ENCODE measurements at places on chromosomes 3 and 15.

GRCh38 chr3:134627831-134628230 lies 23.0 kb downstream of the KY start:
- no peak for DNase-seq

GRCh38 chr15:93973287-93973686 lies 258.1 kb upstream of the MCTP2 start:
- no peak for DNase-seq

- peak; percentile 20 for DNase-seq
Measured at GRCh38 chr3:71858503-71859122, 73.7 kb upstream of the PROK2 start.

GRCh38 chr15:99054025-99054387 lies 46.4 kb upstream of the PGPEP1L start:
- no peak for DNase-seq

GRCh38 chr3:13884851-13885703 lies 5.2 kb upstream of the WNT7A start:
- DNase-seq, result peak; percentile 72

GRCh38 chr15:48868536-48868935 lies 9.4 kb upstream of the EID1 start:
- DNase-seq, result no peak

GRCh38 chr15:76993114-76993725 lies 1.7 kb upstream of the PSTPIP1 start:
- no peak for DNase-seq

DNA sequence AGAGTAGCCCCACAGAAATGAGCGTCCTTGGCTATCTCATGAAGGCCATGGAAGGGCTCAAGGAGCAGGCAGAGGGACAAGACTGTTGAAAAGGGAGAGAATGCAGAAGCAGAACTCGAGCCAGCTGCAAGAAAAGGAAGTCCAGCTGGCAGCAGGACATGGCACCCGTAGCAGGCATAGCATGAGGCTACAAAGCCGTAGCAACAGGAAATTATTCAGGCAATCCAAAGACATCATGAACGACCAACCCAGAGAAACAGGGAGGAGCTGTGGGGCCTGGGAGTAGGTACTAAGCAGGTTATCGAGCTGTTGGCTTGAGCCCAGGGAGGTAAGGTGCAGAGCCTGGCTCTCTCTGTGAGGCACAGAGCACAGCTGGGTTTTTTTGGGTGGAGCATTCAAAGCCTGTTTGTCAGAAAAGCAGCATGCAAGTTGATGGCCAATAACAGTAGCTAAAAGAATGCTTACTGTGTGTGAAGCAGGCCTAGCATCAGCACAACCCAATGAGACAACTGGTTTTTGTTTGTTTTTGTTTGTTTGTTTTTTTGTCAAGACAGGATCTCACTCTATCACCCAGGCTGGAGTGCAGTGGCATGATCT lies 144.0 kb upstream of the SMAD3 start:
- DNase-seq, result no peak

DNA sequence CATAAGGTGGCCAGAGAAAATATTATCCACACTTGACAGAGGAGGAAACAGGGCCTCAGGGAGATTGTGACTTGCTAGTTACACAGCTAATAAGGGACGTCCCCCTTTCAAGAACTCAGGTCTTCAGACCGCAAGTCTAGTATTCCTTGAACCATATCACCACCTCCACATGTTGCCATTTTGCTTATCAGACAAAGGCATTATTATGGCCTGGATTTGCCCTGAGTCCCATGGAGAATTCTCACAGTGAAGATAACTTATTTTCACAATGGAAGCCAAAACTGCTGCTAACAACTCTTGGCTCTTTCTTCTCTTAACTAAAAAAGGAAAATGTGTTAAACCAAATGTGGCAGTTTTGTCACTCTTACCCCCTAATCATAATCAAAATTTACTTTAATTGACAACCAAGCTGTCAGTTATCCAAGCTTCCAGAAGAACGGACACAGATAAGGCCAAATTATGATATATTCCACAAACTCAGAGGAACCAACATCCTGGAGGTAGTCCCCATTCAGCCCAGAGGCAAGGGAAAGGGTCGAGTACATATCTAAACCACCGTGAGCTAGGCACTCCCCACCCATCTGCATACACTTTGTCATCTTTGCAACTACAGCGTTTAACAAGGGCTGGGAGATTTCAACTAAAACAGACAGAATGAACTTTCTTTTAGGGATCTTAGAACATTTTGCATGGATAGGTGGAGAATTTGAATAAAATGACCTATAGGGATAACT lies 63.6 kb upstream of the THBS1 start:
- DNase-seq, result no peak

DNA sequence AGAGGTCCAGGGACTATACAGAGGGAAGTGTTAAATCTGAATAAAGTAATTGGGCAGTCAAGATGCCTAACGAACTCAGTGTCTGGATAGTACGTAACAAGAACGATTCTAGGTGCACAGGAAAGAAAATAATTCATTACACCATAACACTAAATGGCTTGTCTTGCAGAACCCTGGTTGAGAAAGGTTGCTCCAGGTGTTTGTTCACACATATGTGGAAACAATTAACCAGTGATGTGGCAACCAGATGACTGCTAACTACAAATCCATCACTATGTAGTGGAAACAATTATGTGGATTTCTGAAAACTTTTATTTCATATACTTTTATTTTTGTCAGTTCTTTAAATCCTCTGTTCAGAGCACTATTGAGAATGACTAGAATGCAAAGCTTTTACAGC lies 10.4 kb upstream of the HDC start:
- no peak for DNase-seq

- no peak for DNase-seq
Measured at GRCh38 chr3:14871456-14872200, 52.9 kb downstream of the FGD5 start.

GRCh38 chr3:56860939-56861338 lies 59.2 kb upstream of the ARHGEF3 start:
- no peak for DNase-seq

GRCh38 chr15:69225355-69226022 lies 65.1 kb downstream of the GLCE start:
- DNase-seq, result no peak

GRCh38 chr3:128485282-128486204 lies 7.5 kb downstream of the GATA2 start:
- DNase-seq, result no peak

DNA sequence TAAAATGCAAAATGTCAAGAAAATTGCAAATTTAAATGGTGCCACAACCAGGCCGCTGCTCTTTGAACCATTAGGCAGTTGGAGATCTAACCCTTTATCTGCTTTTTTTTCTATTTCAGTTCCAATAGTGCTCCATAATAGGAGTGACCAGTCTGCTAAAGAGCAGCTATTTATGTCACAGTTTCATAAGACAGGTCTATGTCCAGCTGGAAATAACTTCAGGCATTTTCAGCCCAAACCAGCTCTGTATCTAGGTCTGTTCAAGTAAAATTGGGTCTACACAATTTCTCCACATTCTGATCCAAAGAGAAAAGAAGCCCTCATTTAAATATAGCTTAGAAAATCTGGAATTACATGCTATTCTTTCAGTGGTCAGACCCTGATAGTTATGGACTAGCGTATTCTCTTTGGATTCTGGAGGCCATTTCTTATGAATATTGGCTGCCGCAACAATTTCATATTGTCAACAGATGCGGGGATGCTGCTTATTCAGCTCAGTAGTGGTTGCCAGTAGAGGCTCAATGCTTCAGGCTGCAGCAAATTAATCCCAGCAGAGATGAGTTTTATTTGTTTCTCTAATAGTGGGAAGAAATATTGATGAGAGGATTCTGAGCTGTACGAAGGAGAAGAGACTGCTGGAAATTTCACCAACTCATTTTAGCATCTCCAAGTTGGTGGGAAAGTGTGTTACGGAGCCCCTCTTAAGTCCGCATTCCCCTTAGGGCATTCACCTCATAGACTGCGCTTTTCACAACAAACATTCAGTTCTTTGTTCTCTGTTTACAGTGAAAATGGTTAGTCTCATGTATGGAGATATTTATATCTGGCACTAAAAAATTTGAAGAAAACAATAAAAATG lies 887.0 kb downstream of the ROBO1 start:
- no peak for DNase-seq

DNA sequence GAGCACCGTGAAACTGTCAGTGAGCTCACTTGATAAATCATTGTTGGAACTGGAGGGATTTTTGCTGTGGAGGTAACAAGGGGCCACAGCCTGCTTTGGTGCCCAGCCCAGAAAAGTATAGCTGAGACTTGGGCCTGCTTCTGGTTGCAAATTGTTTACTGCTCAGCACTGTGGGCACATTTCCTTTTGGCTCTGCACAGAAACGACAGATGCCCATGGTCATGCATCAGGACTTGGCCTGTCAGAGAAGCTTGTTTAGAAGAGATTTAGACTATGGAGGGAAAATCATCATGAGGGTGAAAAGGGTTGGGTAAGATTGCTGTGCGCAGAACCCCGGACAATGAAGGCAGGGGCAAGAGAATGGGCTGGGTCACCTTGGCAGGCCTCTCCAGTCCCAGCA lies 286.1 kb upstream of the CTNNB1 start:
- no peak for DNase-seq

- no peak for DNase-seq
Measured at GRCh38 chr15:31207246-31207645, 105.7 kb upstream of the TRPM1 start.

GRCh38 chr3:31754575-31755278 lies 222.0 kb downstream of the STT3B start:
- DNase-seq, result no peak

GRCh38 chr3:105529456-105529855 lies 162.7 kb downstream of the ALCAM start:
- no peak for DNase-seq

GRCh38 chr3:31671976-31672375 lies 139.3 kb downstream of the STT3B start:
- no peak for DNase-seq

DNA sequence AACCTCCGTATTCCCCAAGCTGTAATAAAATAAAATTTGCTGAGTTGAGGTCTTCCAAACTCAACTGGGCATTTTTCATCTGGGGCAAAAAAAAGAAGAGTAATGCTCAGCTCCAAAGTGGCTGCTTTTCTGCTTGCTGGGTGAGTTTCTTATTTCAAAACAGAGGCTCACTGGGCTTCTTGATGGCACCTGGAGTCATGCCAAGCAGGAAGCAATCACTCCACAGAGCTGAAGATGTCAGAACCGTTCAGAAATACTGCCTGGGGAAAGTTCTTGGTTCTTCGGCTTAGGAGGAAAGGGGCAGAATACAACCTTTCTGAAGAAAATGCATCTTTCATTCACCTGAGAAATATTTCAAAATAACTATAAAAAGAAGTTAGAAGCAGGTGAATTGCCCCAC lies 4.1 kb downstream of the CCR9 start:
- DNase-seq, result no peak

DNA sequence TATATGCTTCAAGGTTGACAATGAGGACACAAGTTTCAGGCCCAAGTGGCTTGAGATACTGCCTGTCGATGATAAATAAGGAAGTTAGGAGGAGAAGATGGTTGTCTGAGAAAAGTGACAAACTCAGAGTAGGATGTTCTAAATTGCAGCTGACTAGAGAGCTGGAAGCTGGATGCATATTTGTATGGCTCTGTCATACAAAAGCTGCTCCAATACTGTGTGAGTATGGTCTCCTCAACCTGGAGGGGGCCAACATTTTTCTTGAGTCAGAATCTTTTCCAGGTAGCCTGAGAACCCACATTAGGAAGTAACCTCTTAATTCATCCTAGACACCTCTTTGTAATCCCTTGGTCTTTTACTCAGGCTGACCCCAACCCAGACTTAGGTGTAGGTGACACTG lies 28.4 kb upstream of the TPRG1 start:
- no peak for DNase-seq

All from nephron progenitor cell (in vitro differentiated cells).